ENCODE measurements at places on chromosomes 12 and 14. TPM values are rescaled to one million over a fixed set of nuclear protein-coding genes. Genes with fewer than 3 reads are reported as not detected.

Gene METTL17
- 41.7 TPM for total RNA-seq

Gene PYGL
- 8.3 TPM for total RNA-seq

Gene SRRM4
- total RNA-seq = 0.30 TPM

Gene ATL1
- 0.89 TPM for total RNA-seq

Gene TMEM229B
- 2.3 TPM for total RNA-seq
